ENCODE measurements at places on chromosomes 1 and 21. TPM values are rescaled to one million over a fixed set of nuclear protein-coding genes. Genes with fewer than 3 reads are reported as not detected.
A peak's percentile ranks its signal among the peaks of the same experiment; 100 is the strongest.

- H3K4me3 ChIP-seq, result no peak within 1 kb of the TSS
- no peak within 1 kb of the TSS for H3K27ac ChIP-seq
- no peaks in the 10 kb centered on the region for H3K27me3 ChIP-seq
- H3K36me3 ChIP-seq, result no peaks in the 10 kb centered on the region
- no peaks in the 10 kb centered on the region for H3K4me1 ChIP-seq
Observed at GRCh38 chr1:202160377-202160940, at the start of gene PTPN7. PTPN7 (minus strand) TSS chr1:202160602; CDS start chr1:202159402, 1,200 bp downstream.

GRCh38 chr1:99674115-99675064 is 28.5 kb downstream of the PALMD start:
- no peak for DNase-seq
- H3K27ac ChIP-seq, result no peak overlapping the region
- H3K27me3 ChIP-seq, result no peaks in the 10 kb centered on the region
- H3K4me3 ChIP-seq, result no peak overlapping the region

GRCh38 chr1:223233410-223234169 is 90.5 kb upstream of the TLR5 start:
- H3K27me3 ChIP-seq, result no peaks in the 10 kb centered on the region
- no peak for DNase-seq
- H3K4me1 ChIP-seq, result no peaks in the 10 kb centered on the region
- no peak overlapping the region for H3K27ac ChIP-seq
- H3K36me3 ChIP-seq, result no peaks in the 10 kb centered on the region
- H3K4me3 ChIP-seq, result no peak overlapping the region

GRCh38 chr1:30028283-30028682 is 695.1 kb downstream of the MATN1 start:
- no peaks in the 10 kb centered on the region for H3K27me3 ChIP-seq
- H3K36me3 ChIP-seq, result no peaks in the 10 kb centered on the region
- H3K4me1 ChIP-seq, result no peaks in the 10 kb centered on the region
- DNase-seq, result no peak
- H3K27ac ChIP-seq, result no peak overlapping the region

DNA sequence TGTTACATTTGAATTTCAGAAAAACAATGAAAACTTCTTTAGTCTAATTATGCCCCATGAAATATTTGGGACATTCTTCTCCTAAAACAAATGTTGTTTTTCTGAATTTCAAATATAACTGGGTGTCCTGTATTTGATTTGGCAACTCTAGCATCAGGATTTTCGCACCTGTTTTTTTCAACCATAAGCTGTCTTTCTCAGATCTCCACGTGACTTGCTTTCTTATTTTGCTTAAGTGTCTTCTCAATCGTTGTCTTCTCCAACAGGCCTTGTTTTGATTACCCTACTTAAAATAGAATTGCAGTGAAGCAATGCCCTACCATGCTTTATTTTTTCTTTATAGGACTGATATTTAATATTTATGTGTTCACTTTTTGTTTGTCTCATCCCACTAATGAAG is 752.8 kb upstream of the RGS18 start:
- H3K36me3 ChIP-seq, result no peaks in the 10 kb centered on the region
- DNase-seq, result no peak
- H3K4me3 ChIP-seq, result no peak overlapping the region
- no peaks in the 10 kb centered on the region for H3K27me3 ChIP-seq
- H3K4me1 ChIP-seq, result no peaks in the 10 kb centered on the region
- H3K27ac ChIP-seq, result no peak overlapping the region

DNA sequence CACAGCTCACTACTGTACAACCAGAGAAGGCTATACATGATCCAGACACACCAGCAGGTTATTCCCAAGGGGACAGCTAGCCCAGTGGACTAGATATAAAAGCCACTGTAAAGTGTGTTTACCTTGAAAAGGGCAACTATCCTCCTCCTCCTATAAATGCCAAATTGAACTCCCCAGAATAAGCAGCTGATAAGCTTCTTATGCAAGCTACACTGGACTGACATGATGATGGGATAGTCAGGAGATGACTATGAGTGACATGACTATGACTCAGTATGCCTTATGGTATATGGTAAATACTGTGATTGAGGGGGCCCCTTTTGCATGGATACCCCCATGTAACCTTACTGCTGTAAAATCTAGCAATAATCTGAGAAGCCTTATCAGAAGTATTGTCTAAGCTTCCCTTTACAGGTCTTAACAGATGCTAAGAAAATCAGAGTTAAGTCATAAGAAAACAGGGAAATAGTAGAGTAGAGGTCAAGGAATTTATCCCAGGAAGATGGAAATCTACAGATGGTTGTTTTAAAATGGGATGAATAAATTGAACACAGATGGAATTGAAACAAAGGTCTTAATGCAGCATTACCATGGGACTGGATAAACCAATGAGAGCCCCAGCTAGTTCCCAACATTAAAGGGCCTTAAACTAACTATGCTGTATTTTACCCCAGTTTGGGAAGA is 55.8 kb downstream of the TRIM33 start:
- H3K27ac ChIP-seq, result no peak overlapping the region
- DNase-seq, result no peak
- no peak overlapping the region for H3K4me3 ChIP-seq
- H3K4me1 ChIP-seq, result no peaks in the 10 kb centered on the region
- peaks cover 4% of the 10 kb centered on the region for H3K36me3 ChIP-seq

GRCh38 chr1:36175137-36176095 is 19.5 kb downstream of the MAP7D1 start:
- H3K36me3 ChIP-seq, result peaks cover 46% of the 10 kb centered on the region
- DNase-seq, result no peak
- H3K4me1 ChIP-seq, result no peaks in the 10 kb centered on the region

- no peaks in the 10 kb centered on the region for H3K4me1 ChIP-seq
- DNase-seq, result peak; percentile 3
- no peaks in the 10 kb centered on the region for H3K27me3 ChIP-seq
- H3K4me3 ChIP-seq, result no peak overlapping the region
Observed at GRCh38 chr1:150544204-150544603, 5.0 kb upstream of the ADAMTSL4 start.

- no peaks in the 10 kb centered on the region for H3K27me3 ChIP-seq
- DNase-seq, result no peak
- H3K4me1 ChIP-seq, result no peaks in the 10 kb centered on the region
Observed at GRCh38 chr1:219121679-219122078, 52.0 kb upstream of the LYPLAL1 start.

DNA sequence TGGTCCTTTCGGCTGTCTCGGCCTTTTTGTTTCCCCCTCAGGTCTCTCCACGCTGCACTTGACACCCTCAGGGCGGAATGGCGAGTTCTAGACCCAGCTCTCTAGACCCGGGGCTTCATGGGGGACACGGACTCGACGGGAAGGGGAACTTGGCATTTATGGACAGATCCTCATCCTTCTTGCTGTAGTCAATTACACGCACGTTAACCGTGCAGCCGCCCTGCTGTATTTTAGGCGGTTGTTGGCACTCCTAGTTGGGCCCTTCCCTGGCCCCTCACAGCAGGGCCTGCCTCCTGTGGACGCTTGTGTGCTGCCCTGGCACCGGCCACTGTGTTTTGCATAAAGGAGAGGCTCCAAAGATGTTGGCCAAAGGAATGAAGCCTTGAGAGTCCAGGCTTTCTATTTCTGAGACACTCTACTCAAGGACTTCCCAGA is 558 bp upstream of the BTG3 start:
- H3K27me3 ChIP-seq, result no peaks in the 10 kb centered on the region
- H3K4me1 ChIP-seq, result no peaks in the 10 kb centered on the region
- H3K27ac ChIP-seq, result peak overlapping the region; percentile 92
- peak overlapping the region; percentile 58 for H3K4me3 ChIP-seq
- H3K36me3 ChIP-seq, result no peaks in the 10 kb centered on the region

DNA sequence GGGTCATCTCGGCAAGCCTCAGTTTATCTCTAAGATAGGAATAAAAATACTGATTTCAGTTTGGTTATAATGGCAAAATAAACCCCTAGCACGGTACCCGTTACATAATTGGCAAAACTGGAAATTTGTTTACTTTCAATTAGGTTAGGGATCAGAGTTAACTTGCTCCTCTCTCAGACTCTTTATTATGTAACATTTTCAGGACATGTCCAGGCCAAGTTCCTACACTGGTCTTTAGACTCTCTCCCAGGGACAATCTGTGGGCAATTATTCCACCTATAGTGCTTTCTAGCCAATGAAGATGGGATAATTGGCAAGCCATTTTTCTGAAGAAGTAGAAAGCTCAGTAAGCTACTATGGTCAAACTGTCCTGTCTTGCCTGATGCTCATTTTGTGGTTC is 189.4 kb downstream of the NEK7 start:
- H3K27me3 ChIP-seq, result no peaks in the 10 kb centered on the region
- no peak overlapping the region for H3K27ac ChIP-seq
- DNase-seq, result no peak
- no peaks in the 10 kb centered on the region for H3K36me3 ChIP-seq
- H3K4me3 ChIP-seq, result no peak overlapping the region

DNA sequence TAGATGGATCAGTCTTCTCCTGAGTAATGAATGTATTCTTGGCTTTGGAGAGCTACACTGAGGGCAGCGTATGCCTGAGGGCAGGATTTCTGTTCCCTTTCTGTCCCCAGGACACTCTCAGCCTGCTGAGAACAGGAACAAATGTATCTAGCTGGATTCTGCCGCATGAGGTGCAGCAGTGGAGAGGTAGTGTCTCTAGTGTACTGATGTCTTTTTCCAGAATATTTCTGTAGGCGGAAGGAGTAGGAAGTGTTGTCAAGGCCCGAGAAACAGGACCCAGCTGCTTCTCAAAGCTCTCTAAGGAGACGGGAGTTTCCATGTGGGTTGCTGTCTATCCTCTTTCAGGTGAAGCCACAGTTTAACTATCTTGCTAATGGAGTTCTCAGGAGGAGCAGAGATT is 65.5 kb downstream of the MT1HL1 start:
- no peaks in the 10 kb centered on the region for H3K4me1 ChIP-seq
- H3K4me3 ChIP-seq, result no peak overlapping the region
- H3K27ac ChIP-seq, result no peak overlapping the region
- H3K27me3 ChIP-seq, result no peaks in the 10 kb centered on the region
- no peaks in the 10 kb centered on the region for H3K36me3 ChIP-seq

GRCh38 chr1:50983219-50983802 is 13.3 kb downstream of the CDKN2C start:
- no peaks in the 10 kb centered on the region for H3K27me3 ChIP-seq
- no peaks in the 10 kb centered on the region for H3K36me3 ChIP-seq
- no peaks in the 10 kb centered on the region for H3K4me1 ChIP-seq
- no peak overlapping the region for H3K4me3 ChIP-seq
- H3K27ac ChIP-seq, result no peak overlapping the region

- H3K36me3 ChIP-seq, result no peaks in the 10 kb centered on the region
- peak overlapping the region; percentile 91 for H3K27ac ChIP-seq
- no peak for DNase-seq
- no peak overlapping the region for H3K4me3 ChIP-seq
- H3K27me3 ChIP-seq, result no peaks in the 10 kb centered on the region
Observed at GRCh38 chr1:234985007-234985370, 143.6 kb downstream of the TOMM20 start.

DNA sequence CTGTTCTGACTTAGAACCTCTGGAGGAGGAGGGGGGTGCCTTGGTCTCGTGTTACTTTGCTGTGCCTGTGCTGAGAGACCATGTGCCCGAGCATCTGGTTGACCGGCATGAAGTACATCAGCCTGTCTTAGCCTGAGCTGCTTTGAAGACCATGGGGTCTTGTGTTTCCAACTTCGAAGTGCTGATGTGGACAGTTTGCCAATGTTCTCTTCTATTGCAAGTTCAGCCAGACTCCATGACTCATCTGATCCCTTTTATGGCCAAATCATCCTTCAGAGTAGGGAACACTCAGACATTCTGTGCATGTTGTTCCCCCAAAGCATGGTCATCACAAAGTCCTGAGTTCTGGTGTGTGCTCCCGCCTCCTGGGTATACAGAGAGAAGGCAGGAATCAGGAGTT is 6.0 kb upstream of the PLA2G2C start:
- H3K36me3 ChIP-seq, result no peaks in the 10 kb centered on the region
- H3K4me3 ChIP-seq, result no peak overlapping the region
- H3K27ac ChIP-seq, result no peak overlapping the region
- H3K4me1 ChIP-seq, result no peaks in the 10 kb centered on the region
- H3K27me3 ChIP-seq, result no peaks in the 10 kb centered on the region
- DNase-seq, result no peak

GRCh38 chr1:210932104-210932503 is 201.8 kb downstream of the KCNH1 start:
- no peaks in the 10 kb centered on the region for H3K27me3 ChIP-seq
- no peak overlapping the region for H3K27ac ChIP-seq
- no peaks in the 10 kb centered on the region for H3K4me1 ChIP-seq
- no peak for DNase-seq

GRCh38 chr21:34884346-34884929 is 164.7 kb downstream of the RUNX1 start:
- no peaks in the 10 kb centered on the region for H3K36me3 ChIP-seq
- DNase-seq, result no peak
- peaks cover 2% of the 10 kb centered on the region for H3K4me1 ChIP-seq
- H3K27me3 ChIP-seq, result no peaks in the 10 kb centered on the region
- H3K4me3 ChIP-seq, result no peak overlapping the region

DNA sequence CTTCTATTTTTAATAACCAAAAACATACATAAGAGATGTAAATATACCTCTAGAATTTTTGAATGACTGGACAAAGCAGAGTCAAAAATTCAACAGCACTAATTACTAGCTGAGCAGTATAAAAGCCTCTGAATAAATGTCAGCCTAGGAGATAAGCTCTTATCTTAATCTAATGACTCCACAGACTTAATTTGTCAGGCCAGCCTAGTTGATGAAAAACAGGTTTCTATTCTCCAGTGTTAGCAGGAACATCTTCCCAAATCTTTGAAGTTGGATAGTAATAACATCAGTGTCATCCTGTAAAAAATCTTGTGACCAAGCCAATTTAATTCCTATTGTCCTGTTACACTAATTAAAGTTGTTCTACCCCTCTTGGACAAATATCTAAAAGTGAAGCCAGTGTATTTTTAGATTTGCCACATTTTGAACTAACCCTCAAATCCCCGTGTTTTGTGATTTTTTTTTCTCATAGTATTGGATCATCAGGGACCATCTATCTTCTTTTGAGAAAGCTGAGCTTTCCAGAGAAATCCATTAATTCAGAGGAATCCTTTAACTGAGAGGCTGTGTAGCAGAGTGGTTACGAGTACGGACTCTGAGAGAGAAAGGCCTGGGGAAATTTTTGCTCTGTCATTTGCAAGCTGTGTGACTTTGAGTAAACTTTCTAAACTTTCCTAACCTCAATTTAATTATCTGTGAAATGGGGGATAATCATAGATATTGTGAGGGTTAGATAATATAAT is 41.2 kb downstream of the LMO4 start:
- H3K27me3 ChIP-seq, result no peaks in the 10 kb centered on the region
- DNase-seq, result no peak
- H3K36me3 ChIP-seq, result no peaks in the 10 kb centered on the region
- H3K4me3 ChIP-seq, result no peak overlapping the region
- no peak overlapping the region for H3K27ac ChIP-seq
- peaks cover 3% of the 10 kb centered on the region for H3K4me1 ChIP-seq

GRCh38 chr1:100075773-100076172 is 57.0 kb downstream of the SASS6 start:
- no peaks in the 10 kb centered on the region for H3K4me1 ChIP-seq
- no peak overlapping the region for H3K4me3 ChIP-seq

Gene KCNJ10
- total RNA-seq, result 0.10 TPM

Gene FCER1G
- total RNA-seq, result 64.3 TPM

Gene GBP5
- total RNA-seq, result 7.9 TPM

Gene ADAMTS4
- 78.9 TPM for total RNA-seq

Gene LDLRAD1
- not detected for total RNA-seq

Gene C1orf105
- total RNA-seq, result not detected

Gene ADORA1
- 2.5 TPM for total RNA-seq

Gene HMCN1
- total RNA-seq, result 93.6 TPM

Gene GNG4
- 0.69 TPM for total RNA-seq

Gene PLA2G2F
- not detected for total RNA-seq
